Caki2 (cell line): ENCODE measurements at places on chromosomes 4 and X.

DNA sequence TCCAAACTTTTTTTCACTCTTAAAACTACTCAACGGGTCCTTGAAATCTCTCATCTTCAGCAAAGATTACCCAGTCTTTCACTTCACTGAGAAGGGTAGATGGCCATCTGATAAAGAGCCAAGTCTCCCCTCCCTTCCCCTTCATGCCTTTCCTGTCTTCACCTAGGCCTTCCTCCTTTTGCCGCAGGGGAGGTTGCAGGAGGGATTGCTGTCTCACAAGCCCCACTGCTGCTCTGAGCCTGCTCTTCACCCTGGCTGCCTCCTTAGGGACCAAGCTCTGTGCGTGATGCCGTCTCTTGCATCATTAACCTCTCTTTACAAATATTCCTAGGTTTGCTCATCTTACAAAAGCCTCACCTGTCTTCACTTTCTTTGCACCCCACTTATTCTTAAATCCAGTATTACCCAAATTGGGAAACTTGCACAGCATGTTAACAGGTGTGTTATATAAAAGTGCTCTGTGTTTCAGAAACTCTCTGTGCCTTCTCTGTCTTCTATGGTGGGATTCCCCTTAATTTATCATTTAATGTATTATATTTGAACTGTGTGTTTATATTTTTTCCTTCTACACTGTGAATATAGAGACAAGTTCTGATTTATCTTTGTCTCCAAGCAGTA, 3.8 kb downstream of the ZFX start:
- peak; percentile 21 for DNase-seq

GRCh38 chrX:104854188-104854587, 288.2 kb downstream of the IL1RAPL2 start:
- no peak for DNase-seq

DNA sequence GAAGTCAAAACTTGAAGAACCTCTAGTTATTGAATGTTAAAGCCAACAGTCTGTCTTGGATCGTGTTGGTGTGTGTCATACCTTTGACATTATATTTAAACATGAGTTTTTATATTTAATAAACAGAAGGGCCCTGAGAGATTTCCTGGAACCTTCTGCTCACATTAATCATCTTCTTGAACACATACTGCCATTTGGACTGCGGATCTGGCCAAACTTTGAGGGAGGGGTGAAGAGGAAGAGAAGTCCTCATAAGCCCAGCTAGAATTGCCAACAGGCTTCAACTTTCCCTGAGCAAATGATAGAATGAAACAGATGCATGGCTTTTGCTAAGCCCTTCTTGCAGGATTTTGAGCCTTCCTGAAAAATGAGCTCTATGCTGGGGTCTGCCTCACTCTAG, 27.4 kb downstream of the CCKAR start:
- no peak for DNase-seq

DNA sequence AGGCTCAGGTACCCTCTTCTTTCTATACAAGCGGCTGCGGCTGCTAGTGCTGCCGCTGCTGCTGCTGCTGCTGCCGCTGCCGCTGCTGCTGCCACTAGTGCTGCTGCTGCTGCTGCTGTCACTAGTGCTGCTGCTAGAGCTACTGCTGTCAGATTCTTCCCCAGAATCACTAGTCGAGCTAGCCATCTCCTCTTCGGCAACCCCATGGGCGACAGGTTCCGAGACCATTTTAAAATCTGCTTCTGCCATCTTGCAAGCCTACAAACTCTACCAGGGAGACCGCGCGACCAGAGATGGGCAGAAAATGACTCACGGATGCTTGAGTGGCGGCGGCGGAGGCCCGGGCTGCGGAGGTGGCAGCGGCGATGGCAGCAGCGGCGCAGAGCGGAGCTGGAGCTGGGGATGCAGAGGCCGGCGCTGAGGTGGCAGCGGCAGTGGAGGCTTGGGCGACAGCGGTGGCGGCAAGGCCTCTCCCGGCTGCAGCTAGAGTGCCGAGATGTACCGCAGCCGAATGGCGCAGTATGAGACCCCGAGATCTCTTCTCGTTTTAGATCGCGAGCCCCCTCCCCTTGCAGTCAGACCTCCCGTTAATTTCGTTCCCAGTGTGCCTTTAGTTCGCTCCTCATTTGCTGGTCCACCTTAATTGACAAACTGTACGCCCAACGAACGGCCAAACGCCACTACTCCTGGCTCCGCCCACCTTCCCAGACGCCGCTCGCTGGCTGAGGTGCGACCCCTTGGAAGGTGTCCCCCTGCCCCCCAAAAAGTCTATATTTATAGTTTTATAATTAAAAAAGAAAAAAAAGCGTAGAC, at the start of gene NAP1L3:
TSS of gene NAP1L3 (minus strand) at position 523 of the 813 bp plus-strand sequence. CDS start at position 249, 274 bp downstream.
- peak; percentile 70 for DNase-seq

- DNase-seq: no peak
Measured at GRCh38 chr4:16056681-16057385, 27.0 kb downstream of the PROM1 start.

GRCh38 chrX:103275947-103276567, 493 bp downstream of the TCEAL5 start:
- DNase-seq: no peak

GRCh38 chrX:132474544-132475248, 14.1 kb downstream of the MBNL3 start:
- DNase-seq: no peak

GRCh38 chr4:4874254-4874653, 14.8 kb downstream of the MSX1 start:
- DNase-seq: no peak

- DNase-seq: no peak
Measured at GRCh38 chr4:54184581-54184980, 44.5 kb upstream of the PDGFRA start.

- no peak for DNase-seq
Measured at GRCh38 chrX:139563251-139563650, 32.7 kb downstream of the F9 start.

DNA sequence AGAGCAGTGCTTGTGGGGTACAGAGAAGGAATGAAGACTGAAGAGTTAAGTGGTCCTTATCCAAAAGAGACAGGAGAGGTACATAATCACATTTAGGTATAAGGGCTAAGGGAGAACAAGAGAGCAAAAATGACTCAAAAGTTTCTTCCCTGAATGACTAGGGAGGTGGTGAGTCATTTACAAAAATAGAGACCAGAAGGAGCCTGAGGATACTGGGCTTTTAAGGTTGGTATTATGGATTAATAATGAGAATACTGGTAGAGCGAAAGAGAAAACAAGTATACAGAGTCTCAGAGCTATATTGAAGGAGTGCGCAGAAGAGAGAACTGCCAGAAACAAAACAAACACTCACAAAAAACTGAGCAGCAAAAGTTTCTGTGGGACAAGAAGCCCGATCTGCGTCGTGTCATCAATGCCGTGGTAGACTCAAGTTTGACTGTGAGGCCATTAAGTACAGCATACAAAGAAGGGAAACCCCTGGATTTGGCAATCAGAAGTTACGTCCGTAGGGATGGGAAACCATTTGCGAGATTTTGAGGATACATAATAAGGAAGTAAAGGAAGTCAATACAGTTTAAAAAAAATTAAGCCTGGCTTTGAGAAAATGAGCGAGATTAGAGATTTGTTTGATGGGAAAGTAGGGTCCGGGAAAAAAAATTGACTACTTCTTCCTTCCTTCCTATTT, 129.1 kb upstream of the STIM2 start:
- no peak for DNase-seq

GRCh38 chr4:177450426-177451107, 8.3 kb upstream of the AGA start:
- no peak for DNase-seq

GRCh38 chr4:71907782-71908181, 123.9 kb upstream of the GC start:
- DNase-seq: no peak

DNA sequence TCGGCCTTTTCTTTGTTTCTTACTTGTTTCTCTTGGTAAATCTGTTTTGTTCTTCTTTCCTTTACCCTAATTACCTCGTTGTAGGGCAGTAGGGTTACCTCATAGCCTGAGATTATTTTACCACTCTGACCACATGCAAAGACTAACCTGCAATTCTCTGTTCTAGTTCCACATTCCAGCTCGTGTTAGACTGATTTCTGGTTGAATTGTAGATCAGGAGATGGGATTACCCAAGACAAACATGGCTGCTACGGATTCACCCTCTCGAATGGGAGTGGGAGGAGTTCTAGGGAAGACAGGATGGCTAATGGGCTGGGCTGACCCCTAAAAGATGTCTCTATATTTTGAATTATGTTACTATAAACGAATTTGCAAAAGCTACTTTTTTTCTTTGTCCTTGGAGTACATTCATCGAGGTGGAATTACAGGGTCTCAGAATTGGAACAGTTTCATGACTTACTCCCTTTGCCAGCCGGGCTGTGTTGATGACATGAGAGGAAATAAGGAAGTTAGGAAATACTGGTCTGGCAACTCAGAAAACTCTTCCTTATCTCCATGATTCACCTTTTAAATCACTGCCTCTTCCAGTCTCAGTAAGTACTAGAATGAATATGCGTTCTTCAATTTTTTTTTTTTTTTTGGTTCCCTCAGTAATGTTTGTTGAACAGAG, 36.7 kb upstream of the FBXW7 start:
- no peak for DNase-seq

DNA sequence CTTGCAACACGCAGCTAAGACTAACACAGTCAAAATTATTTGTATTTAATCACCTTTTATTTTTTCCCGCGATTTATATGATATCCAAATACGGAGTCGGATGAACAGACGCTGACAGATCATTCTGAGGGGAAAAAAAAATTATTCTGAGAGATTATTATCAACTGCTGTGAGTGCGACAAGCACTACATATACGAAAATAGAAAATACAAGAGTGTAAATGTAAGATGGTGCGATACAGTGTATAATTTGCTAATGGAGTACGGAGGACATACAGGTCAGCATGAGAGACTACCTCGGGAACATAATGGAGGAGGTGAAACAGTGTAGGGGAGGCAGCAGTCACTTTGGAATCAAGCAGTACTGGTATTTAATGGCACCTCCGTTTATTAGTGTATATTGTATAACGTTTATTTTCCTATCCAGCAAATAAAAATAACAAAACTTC, 2.8 kb upstream of the LIN54 start:
- no peak for DNase-seq
